Occipital lobe (tissue), 3 donors: ENCODE measurements at places on chromosomes 13 and 19.
A peak's percentile ranks its signal among the peaks of the same experiment; 100 is the strongest.

DNA sequence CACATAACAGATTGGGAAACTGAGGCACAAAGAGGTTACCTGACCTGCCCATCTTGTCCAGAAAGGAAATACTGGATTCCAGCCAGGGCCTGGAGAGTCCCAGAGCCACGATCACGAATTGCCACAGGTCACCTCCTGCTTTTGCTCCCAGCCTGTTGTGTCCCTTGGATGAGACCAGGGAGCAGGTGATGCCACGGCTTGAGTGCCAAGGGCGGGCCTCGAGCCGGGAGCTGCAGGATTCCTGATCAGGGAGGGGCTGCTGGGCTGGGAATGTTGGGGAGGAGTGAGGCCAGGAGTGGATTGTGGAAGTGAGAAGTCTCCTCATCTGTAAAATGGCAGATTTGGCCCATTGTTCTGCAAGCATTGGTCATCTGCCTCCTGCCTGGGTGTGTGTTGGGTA, 29.4 kb downstream of the DNM2 start:
- DNase-seq = no peak

- DNase-seq = no peak
Observed at GRCh38 chr13:89755729-89756492, 1591.6 kb upstream of the MIR17HG start.

DNA sequence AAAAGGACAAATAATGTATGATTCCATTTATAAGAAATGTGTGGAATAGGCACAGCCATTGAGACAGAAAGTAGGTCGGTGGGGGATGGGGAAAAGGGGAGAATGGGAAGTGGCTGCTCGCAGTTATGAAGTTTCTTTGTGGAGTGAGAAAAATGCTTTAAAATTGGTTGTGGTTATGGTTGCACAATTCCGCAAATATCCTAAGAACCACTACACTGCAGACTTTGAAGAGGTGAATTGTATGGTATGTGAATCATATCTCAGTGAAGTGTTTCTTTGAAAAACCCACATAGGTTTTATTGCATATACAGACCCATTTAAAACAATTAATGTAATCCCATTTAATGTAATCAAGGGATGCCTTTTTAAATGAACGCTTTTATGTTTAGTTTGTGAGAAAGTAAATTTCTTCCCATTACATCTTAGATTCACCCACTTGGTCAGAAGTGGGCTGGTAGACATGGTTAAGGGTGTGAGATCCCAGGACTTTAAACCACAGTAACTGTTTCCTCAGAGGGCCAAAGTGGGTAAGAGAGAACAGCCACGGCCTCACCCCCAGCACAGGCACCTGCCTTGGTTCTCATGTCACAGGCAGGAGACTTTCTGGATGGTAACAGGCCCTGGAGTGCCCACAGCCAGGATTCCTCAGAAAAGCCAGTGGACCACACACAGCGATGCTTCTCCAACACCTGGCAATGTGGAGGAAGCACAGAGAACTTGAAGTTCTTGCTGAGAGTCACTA, 119.3 kb upstream of the GJB6 start:
- no peak for DNase-seq

- no peak for DNase-seq
Observed at GRCh38 chr13:112928972-112929782, 39.8 kb upstream of the MCF2L start.

GRCh38 chr19:47405854-47406417, 13.4 kb downstream of the MEIS3 start:
- DNase-seq = no peak

DNA sequence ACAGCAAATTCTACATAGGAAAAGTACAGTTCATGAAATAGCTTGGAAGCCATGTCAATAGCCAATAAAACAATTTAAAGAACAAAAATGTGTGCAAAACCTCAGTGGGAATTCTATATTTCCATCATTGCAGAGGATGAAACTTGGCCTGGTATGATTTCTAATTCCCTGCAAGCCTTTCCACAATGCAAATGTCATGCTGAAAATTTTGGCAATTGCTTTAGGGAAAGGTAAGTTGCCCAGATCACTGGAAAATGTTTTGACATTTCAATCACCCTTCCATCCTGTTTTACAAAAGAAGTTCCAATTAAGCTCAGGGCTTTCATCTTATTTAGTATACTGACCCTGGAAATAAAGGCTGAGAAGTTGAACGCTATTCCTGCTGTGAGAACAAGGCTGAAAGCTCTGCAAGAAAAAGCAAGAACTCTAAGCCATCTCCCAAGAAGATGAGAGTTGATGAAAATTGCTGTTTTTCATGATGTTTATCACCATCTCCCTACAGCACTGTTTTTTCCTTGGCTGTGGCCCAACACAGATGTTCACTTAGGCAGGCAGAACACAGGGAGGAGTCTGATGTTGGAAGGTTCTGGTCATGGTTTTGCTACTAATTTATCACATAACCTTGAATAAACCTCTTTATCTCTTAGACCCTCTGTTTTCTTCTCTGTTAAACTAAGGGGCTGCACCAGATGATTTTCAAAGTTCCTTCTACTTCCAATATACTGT, 263.7 kb downstream of the KCTD12 start:
- DNase-seq = no peak

GRCh38 chr19:55580628-55581144, at the start of gene ZNF579:
ZNF579 (minus strand) TSS chr19:55580848; CDS start chr19:55579639, 1,209 bp downstream.
- DNase-seq = peak; percentile 90

- no peak for DNase-seq
Observed at GRCh38 chr13:27524981-27525975, 74.9 kb upstream of the MTIF3 start.

DNA sequence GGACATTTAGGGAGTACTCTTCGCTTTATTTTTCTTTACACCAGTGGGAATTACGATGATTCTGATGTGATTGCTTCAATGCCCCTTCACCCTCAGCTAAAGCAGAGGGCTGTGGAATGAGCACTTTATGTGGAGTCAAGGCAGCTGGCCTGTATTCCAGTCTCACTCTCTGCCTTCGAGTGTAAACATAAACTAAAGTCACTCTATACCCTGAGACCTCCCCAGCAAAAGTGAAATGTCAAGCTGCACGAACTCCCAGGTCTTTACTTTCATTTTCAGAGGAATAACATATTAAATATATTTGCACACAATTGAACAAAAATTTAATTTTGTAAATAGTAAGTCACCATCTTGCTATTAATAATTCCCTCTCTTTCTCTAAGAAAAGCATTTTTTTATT, 557.1 kb downstream of the DACH1 start:
- DNase-seq = no peak

DNA sequence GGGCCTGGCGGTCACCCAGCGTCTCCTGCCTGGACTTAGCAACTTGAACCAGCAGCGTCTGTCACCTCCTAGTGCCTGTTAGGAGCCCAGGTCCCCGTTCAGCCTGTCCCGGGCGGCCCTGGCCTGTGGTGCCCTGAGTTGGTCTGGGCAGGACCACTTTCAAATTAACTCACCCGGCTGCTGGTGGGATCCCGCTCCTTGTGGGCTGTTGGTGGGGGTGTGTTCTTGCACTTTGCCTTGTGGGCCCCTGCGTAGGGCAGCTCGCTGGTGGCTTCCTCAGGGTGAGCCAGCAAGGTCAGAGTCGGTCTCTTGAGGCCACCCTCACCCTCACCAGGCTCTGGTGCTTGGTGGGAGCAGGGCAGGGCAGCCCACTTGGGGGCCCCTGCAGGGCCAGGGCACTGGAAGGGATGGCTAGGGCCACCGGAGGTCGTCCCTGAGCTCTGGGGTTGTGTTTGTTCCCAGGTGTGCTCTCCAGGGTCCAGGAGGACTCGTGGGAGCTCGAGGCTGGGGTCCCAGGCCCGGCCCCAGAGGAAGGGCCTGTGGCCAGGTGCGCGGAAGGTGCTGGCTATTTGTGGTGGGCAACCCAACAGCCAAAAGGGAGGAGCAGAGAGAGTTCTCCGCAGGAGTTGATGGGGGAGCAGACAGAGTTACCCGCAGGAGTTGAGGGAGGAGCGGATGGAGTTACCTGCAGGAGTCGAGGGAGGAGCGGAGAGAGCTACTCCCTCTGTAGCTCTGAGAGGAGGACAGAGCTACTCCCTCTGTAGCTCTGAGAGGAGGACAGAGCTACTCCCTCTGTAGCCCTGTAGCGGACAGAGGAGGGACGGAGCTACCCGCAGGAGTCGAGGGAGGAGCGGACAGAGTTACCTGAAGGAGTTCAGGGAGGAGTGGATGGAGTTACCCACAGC, 16.9 kb downstream of the TFDP1 start:
- no peak for DNase-seq
